ENCODE measurements at places on chromosomes 12 and 14.
A peak's percentile ranks its signal among the peaks of the same experiment; 100 is the strongest.

- no peak for DNase-seq
Measured at GRCh38 chr12:54650409-54650808, 2.2 kb upstream of the DCD start.

GRCh38 chr14:71491931-71492330 is 440.3 kb upstream of the RGS6 start:
- no peak for DNase-seq

GRCh38 chr12:19288603-19289244 is 150.6 kb upstream of the AEBP2 start:
- DNase-seq, result peak; percentile 2

- DNase-seq, result no peak
Measured at GRCh38 chr14:97178781-97179180, 381.6 kb downstream of the VRK1 start.

DNA sequence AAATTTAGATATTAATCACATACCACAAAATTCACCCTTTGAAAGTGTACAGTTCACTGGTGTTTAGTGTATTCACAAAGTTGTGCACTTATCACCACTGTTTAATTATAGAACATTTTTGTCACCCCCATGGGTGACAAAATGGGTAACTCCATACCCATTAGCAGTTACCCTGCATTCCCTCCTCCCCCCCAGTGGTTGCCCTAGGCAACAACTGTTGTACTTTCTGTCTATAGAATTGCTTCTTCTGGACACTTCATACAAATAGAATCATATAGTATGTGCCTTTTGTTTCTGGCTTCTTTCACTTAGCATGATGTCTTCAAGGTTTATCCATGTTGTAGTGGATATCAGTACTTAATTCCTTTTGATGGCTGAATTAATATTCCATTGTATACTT is 52.7 kb downstream of the FBXO34 start:
- no peak for DNase-seq

GRCh38 chr14:45199230-45199629 is 53.8 kb downstream of the MIS18BP1 start:
- DNase-seq, result no peak

DNA sequence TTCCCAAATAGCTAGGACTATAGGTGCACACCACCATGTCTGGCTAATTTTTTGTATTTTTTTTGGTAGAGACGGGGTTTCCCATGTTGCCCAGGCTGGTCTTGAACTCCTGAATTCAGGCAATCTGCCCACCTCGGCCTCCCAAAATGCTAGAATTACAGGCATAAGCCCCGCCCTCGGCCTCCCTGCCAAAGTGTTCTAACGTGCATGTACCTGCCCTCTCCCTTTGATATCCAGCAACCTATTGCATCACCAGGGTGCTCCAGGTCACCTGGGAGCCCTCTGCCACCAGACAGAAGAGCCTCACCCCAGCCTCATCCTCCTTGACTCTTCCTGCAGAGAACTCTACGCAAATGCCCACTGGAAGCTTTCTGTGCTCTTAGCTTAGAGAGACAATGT is 2.2 kb upstream of the EML1 start:
- DNase-seq, result no peak

- no peak for DNase-seq
Measured at GRCh38 chr14:85519661-85520305, 10.2 kb upstream of the FLRT2 start.

GRCh38 chr12:68944296-68945076 is 11.5 kb upstream of the CPM start:
- DNase-seq, result no peak

DNA sequence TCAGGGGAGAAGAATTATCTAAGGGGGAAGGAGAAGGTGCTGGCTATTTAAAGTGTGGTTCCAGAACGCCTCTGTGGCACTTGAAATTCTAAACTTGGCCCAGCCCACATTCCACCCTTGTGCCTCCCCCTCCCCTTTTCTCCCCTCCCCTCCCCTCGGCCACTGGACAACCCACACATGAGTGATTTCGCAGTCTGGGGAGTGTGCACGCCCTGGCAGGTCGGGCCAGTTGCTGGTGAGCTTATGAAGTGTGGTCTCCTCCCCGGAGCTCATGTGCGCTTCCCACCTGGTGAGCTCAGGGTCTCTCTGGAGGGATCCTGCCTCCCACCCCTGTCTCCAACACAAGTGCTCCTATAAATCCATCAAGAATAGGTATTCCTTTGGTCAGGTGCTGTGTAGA is at the start of gene SLC6A13:
Gene SLC6A13, minus strand, starts transcription at position 20 of the 400 bp plus-strand sequence. CDS start 2,784 bp downstream, outside the sequence.
- DNase-seq, result no peak

- DNase-seq, result no peak
Measured at GRCh38 chr14:30988509-30988908, 36.9 kb upstream of the AP4S1 start.

GRCh38 chr12:22709292-22709691 is 84.3 kb downstream of the ETNK1 start:
- no peak for DNase-seq

DNA sequence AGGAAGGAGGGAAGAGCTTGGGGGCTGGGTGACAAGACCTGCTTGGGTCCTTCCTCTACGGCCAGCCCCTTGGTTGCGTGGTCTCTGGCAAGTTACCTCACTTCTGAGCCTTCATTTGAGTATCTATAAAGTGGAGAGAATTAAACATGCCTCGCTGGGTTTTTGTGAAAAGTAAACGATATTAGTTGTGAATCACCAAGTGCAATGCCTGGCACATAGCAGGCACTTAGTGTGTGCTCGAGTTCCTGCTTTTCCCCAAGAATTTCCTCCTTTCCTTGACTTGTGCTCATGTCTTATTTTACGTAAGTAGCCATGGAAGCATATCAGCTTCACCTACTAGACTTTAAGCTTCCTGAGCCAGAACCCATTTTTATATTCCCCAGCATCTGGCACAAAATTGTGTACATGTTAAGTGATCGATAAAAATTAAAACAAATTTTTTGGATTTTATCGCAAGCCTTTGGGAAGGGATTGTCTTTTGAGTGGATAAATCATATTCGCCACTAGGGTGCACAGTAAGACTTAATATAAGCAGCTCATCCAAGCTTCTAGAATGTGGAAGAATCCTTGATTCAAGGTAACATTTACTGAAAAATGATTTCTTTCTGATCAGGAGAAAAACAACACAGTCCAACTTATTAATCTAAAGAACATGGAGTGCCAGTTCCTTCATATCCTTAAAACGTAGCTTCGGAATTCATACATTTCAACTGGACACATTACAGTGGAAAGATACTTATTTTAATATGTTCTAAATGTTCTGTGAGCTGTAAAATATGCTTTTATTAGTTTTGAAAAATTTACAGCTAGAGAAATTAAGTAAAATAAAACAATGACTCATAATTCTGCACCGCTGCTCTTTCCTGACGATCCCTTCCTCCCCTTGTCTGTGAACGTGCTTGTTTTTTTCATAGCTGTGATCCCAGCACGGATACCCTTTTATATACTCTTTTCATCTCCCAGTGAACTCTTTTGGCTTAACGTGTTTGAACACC is 62.0 kb downstream of the SLC25A47 start:
- DNase-seq, result no peak

DNA sequence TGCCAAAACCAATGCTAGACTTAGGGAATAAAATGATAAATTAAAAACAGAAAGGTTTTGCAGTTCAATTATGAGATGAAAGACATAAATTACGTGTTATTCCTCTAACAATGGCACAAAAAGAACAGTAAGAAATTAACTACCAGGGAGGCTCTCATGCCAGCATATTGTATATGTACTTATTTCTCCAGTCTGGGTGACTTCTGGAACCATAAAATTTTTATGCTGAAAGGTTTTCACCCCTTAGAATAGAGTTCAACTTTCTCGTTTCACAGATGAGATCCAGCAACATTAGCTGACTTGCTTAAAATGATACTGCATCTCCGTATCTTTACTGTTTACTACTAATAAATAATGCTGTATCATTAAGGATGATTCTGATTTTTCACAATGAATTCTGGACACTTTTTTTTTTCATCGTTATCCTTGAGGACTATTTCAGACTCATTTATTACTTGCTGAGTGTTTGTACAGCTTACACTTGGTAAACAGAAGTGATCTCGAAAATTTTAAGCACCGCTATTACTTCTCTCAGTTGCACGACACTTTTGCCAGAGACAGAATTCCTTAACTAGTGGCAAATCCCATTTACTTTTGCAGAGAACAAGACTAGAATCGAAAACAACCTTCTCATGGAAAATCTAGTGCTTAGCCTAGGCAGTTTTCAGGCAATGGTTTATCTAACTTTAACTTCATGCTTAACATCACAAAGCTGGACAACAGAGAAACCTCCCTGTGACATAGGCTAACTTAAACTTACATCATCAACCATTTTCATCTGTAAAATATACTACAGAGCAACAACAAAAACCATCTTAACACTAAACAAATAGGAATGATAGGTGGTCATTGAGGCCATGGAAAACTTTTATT is 2.7 kb downstream of the RSRC2 start:
- no peak for DNase-seq

DNA sequence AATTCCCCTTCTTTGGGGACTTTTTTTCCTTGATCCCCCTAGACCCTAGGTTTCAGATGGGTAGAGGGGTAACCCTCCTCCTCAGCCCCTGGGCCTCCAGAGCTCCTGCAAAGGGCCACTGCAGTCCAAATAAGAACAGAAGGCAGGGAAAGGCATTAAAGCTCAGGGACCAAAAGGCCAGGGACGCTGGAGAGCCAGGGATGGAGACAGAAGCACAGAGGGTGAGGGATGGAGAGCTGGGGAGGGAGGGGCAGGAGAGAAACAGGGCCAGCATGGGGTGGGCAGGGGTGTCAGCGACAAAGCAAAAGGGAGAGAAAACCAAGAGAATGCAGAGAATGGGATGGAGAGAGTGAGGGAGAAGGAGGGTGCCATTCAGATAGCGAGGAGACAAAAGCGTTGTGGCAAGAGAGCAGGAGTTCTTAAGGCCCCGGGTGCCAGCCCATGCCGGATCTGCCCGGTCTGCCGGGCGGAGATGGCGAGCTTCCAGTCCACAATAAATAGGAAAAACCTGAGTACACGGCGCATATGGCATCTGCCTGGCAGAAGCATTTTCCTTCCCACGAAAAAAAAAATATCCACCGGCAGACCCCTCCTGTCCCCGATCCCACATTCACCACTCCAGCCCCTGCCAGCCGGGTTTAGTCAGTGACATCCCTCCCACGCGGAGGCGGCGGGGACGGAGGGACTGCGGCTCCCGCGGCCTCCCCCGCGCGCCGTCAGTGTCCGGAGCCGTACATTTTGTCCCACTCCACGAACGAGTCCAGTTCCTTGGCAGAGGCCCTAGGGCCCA is 28.6 kb downstream of the FIGNL2 start:
- no peak for DNase-seq

- no peak for DNase-seq
Measured at GRCh38 chr14:32627545-32628298, 298.6 kb downstream of the AKAP6 start.

DNA sequence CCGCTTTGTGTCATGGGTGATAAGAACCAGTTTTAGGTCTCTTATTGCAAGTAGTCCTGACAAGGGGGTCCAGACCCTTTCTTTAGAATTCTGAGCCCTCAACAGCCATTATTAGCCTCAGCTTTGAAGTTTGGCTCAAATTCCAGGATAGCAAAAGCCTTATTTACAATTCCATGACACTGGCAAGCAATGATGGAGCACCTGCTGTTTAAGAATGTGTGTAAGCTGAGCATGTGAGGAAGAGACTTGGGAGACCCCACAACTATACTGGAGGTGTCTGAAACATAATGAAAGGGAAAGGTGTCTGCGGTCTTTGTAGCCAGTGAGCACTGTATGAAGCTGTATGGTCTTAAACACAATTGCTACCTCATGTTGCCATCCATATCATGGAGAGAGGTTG is 119.8 kb downstream of the TBX5 start:
- DNase-seq, result no peak

DNA sequence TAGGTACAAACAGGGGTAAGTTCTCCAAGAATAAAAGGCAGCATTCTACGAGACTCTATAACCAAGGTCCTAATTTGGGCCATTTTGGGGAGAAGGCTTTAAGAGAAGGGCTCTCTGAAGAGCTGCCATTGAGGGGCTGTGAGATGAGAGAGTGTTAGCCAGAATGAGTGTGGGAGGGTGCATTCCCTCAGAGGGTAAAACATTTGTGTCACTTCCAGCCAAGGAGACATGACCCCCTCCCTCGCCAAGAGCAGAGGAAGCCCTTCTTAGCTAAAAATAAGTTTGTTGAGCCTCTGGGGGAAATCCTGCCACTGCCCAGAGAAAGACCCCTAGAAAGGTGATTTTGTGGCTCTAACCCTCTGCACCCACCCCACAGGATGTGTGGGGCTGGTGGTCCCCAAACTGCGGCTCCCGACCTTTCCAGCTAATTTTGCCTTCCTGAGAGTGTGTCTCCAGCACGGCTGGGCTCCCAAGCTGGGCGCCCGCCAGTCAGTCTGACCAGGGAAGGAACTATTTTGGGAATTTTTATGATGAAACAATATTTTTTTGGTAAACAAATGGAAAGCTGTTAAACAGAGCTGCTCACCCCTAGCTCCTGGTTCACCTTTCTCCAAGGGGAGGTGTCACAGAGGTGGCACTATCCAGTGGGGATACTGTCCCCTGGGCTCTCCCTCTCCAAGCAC is 65.9 kb upstream of the JDP2 start:
- DNase-seq, result no peak

DNA sequence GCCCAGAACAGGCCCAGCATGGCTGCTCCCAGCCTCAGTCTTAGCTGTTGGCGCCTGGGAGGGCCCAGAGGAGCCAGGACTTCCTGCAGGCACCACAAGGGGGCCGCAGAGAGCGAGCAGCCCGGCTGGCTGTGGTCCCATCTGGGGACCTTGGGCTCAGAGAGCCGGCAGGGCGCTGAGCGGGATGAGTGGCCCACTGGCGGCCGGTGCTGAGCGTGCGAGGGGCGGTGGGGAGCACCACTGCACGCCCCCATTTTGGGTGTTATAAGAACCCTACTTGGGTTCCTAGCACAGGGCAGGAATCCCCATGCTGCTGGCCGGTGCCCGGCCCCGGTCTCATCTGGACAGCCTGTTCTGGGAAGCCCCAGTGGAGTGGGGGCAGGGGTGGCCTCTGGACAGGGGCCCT is 25.9 kb upstream of the CRIP2 start:
- peak; percentile 57 for DNase-seq

DNA sequence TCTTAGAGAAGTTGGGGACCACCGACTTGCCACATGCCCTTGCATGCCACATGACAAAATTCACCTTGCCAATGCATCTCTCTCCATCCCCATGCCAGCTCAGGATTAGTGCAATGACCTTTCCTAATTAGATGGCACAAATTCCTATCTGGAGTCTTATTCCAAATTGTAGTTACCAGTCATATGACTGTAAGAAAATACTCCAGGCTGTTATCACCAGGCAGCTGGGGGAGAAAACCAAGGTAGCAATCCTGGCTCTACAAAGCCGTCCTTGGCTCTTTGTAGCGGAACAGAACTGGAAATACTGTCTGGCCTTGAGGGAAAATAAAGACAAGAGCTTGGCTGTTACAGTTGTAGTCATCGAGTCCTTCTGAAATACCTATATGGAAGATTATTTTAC is 208.5 kb upstream of the DIO2 start:
- no peak for DNase-seq

DNA sequence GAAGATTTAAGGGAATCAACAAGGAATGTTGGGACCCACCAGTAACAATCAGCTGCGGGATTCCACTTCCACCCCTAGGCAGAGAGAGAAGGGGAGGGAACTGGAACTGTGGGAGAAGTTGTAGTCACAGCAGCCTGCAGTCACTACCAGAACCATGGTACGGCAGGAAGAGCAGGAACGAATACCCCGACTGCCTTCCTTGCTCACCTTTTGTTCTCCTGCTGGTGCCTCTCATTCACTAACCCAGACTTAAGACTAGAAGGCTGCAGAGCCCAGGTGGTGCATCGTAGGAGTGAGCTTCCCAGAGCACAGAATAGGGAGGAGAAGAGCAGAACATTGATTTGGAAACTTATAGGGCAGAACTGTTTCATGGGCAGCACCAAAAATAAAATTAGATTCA is 154.2 kb downstream of the DYRK2 start:
- DNase-seq, result no peak
